NCI-H187 (cell line): ENCODE measurements at places on chromosomes 1 and 21.

DNA sequence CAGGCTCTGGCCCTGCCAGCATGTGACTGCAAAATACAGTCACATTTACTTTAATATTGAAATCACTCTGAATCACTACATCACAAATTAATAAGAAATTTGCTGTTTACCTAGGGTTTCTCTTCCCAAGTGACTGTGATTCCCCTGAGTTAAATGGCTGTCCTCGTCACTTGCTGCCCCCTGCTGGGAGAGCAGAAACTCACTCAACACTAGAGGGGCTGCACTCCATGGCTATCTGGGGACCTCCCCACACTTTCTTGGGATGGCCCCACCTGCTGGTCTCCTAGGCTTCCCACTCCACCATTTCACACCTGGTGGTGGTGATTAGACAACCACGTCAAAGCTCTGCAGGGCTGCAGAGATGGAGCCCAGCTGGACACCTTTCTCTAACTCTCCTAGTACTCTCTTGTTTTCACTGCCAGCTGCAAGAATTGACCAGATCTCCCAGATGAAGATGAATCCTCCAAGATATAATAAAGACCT is 63.4 kb downstream of the CD2 start:
- DNase-seq: no peak

DNA sequence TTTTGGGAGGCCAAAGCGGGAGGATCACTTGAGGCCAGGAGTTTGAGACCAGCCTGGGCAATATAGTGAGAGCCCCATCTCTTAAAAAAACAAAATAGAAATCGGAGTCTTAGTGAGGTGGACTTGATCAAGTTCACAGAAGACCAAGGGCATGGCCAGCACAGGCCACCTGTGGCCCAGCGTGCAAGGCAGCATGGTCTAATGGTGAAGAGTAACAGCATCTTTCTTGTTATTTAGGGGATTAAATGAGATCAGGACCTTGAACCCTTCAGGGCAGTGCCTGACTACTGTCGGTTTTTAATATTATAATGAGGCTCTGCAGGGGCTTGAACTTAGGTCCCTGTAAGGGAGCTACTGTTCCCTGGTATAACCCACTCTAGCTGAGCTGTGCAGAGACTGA is 38.5 kb downstream of the EIF2D start:
- no peak for DNase-seq

- no peak for DNase-seq
Observed at GRCh38 chr1:25088946-25089345, 143.4 kb downstream of the SYF2 start.

DNA sequence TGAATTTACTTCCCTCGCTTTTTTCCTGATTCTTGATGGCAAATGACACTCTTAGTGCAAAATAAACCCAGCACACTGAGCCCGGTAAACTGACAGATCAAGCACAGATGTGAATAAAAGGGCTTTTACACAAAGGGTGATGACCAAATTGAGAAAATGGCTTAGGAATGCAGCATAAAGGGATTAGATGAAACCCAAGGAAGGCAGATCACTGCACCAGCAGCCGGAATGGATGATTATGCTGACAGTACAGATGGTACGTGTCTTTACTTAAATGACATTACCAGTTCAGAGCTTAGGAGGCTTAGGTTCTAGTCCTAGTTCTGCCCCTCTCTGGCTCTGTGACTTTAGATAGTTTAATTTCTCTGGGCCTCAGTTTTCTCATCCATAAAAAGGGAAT is 12.0 kb downstream of the PKP1 start:
- DNase-seq: no peak

DNA sequence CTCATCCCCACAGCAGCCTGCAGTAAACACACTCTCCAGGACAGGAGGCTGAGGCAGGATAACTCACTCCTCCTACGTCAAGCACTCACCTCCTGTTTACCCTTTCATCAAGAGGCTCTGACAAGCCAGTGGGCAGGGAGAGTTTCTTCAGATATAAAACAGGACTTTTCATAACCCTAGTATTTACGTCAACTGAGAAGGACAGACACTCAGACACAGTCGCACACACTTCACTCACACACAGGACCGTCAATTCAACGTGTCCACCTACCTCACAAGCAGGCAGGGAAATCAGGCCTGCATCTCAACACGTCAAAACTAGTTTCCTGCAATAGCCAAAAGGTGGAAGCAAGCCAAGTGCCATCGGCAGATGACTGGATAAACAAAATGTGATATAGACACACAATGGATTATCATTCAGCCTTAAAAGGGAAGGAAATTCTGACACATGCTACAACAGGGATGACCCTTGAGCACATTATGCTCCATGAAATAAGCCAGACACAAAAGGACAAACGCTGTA is 48.6 kb downstream of the ITPKB start:
- no peak for DNase-seq

DNA sequence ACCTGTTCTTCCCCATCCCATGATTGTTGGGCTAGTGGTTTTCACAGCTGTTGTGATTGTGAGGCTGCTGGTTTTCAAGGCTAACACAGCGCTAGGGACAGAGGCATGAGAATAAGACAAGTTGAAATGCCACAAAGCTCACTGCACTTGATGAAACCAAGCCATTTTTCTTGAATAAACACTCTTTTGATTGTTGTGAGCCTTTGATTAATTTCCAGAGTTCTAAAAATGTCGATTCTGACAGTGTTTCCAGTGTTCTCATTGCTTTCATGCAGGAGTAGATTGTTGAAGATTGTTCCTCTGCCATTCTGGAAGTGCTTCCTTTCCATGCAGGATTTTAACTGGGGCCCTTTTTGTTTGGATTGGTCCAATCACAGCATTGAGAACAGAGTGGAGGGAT is 134.9 kb upstream of the GRIK3 start:
- no peak for DNase-seq

- DNase-seq: no peak
Observed at GRCh38 chr1:33292726-33293340, 28.1 kb downstream of the A3GALT2 start.

GRCh38 chr1:4057603-4058002 is 157.5 kb upstream of the C1orf174 start:
- no peak for DNase-seq

- no peak for DNase-seq
Observed at GRCh38 chr1:244751271-244751895, 84.1 kb upstream of the COX20 start.

DNA sequence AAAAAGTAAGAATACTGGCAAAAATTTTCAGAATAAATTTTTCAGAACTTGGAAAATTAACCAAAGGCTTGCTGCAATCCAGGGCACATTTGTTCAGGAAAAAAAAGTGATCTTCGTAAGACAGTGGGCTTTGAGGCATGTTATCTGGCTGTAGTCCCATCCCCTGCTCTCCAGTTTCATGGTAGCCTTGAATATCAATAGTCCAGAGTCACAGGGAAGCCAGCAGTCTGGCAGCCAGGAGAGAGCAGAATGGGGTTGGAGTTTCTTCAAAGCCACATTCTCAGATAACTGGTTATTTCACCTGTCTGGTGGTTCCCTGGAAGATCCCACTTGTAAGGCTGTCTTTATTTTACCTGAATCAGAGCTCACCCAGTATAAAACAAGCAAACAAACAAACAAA is 669.3 kb downstream of the MATN1 start:
- no peak for DNase-seq

GRCh38 chr1:61192663-61193330 is 110.4 kb downstream of the NFIA start:
- no peak for DNase-seq

DNA sequence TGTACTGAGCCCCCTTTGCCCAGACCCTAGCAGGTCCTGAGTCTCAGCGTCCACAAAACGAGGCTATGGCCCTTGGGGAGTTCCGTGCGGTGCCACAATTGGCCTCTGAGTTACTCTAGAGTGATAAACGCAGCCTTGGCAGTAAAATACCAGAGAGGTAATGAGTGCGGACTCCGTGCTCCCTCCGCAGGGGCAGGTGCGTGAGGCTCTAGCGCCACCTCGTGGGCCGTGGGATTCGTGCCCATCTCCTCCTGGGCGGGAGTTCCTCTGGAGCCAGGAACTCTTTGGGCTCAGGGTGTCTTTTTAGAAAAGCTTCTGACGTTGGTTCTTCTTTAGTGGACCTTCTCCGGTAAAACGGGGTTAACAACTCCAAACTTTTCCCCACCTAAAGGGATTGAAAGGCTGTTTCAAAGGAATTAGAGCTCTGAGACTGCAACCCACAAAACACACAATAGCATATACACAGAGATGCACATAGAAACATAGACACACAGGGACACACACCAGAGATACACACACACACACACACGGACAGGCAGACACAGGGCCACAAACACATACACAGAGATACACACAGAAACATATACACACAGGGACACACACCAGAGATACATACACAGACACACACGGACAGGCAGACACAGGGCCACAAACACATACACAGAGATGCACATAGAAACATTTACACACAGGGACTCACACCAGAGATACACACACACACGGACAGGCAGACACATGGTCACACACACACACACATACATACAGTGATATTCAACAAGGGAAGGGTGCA is 99.4 kb downstream of the KCNJ15 start:
- DNase-seq: peak; percentile 15

DNA sequence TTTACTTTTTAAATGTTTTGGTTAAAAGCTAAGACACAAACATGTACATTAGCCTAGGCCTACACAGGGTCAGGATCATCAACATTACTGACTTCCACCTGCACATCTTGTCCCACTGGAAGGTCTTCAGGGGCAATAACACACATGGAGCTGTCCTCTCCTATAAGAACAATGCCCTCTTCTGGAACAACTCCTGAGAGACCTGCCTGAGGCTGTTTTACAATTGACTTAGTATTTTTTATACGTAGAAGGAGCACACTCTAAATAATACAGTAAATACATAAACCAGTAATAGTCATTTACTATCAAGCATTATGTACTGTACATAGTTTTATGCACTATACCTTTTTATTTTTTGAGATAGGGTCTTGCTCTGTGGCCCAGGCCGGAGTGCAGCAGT is 14.1 kb upstream of the MOB3C start:
- no peak for DNase-seq

DNA sequence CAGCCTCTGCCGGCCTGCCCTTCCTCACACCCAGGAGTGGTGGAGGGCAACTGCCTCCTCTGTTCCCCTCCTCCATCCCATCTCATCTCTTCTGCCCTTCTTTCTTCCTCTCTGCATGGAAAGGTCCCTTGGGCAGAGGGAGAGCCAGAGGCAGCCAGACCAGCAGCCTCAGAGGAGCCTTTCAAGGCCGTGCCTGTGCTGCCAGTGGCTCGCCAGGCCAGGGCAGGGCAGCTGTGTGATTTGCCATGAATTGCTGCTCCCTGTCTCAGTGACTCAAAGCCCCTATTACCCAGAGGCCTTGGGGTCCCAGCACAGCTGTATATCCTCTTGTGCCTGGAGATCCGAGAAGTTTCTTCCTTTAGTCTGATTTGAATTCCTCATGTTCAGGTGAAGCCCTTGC is 21.9 kb downstream of the TMCC2 start:
- no peak for DNase-seq
